ENCODE measurements at places on chromosomes 7 and 10.
A peak's percentile ranks its signal among the peaks of the same experiment; 100 is the strongest.

DNA sequence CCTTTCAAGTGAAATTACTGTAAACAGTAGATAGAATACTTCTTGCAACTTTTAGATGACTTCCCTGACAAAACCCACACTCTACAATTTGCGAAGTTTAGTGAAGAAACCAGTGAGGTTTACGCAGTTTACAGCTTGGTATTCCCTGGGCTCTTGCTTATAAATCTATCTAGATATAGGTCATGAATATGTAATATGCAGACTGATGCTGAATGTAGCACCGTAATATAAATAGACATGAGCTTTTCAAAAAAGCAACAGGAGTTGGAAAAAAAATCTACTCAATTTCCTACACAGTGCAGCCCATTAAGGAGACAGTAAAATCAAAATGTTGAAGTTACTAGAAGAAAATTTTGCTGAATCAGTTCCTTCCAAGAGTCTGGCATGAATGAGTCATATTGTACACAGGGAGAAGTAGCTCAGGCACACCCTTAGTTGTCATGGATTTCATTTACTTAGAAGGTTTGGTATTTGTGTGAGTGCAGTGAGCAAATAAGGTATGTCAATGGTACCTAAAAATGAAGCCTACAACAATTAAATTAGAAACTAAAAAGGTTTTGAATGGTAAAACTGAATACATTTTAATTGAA is 67.7 kb upstream of the NEUROD6 start:
- peak; percentile 38 for DNase-seq

DNA sequence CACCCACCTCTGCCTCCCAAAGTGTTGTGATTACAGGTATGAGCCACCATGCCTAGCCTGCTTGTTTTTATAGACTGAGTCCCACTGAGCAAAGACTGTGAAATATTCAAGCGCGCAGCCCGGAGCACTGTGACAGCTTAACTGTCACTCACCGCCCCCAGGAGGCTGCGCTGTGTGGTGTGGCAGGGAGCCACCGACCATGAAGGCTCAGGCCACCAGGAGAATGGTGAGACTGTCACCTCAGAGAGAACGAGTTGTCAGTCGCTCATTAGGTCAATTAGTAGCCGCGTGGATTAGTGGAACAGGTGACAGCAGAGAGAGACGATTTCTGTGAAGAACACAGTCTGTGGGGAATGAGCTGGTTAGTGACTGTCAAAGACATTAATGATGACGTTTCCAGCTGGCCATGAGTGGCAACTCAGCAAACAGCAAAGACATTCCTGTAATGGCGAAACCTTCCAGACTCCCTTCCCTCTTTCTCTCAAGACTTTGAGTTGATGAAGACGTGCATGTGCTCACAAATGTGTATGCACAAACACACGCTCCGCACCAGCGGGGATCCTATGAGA is 64.5 kb downstream of the CYCS start:
- no peak for DNase-seq

DNA sequence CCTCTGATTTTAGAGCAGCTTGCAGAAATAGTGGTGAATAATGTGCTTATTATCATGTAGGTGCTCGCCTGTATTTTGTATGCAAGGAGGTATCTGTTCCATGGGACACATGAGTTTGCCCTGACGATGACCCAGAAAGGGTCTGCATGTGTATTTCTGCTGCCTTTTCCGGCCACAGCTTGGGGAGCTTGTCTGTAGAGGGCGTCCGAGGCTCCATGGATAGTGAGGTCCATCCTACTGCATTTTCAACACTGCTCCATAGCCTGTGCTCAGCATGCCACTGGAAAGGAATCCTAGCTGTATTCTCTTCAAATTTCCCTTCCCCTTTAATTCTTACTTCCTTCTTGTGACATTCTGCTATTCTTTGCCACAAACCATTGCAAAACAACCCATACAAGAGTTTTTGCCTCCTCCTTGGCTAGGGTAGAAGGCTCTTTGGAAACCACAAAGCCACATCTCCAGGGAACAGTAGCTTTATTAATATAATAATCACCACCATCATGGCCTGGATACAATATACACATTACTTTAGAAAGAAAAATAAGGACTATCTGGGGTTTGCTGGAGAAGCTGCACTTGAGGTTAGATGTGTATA is 127.7 kb downstream of the DYNC1I1 start:
- DNase-seq: no peak

DNA sequence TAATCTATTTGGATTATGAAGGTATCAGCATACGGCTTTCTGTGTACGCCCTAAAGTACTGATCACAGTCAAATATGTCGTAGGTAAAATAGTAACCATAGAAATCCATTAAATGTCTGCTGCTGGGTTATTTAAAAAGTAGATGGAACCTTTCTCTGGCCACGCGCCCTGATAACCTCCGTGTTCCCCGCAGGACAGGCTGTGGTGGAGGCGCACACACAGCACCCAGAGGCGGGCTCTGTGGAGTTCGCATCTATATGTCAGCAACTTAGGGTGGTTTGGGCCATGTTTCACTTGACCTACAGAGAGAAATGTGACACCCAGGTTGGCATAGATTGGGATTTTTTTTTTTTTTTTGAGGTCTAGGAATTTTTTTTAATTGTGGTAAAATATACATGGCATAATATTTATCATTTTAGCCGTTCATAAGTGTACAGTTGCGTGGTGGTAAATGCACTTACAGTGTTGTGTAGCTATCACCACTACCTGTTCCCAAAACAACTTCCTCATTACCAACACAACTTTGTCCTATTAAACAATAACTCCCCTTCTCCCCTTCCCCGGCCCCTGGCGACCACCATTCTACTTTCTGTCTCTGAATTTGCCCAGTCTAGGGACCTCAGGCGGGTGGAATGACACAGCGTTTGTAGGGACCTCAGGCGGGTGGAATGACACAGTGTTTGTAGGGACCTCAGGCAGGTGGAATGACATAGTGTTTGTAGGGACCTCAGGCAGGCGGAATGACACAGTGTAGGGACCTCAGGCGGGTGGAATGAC is 15.4 kb downstream of the PPP2R2D start:
- DNase-seq: no peak

DNA sequence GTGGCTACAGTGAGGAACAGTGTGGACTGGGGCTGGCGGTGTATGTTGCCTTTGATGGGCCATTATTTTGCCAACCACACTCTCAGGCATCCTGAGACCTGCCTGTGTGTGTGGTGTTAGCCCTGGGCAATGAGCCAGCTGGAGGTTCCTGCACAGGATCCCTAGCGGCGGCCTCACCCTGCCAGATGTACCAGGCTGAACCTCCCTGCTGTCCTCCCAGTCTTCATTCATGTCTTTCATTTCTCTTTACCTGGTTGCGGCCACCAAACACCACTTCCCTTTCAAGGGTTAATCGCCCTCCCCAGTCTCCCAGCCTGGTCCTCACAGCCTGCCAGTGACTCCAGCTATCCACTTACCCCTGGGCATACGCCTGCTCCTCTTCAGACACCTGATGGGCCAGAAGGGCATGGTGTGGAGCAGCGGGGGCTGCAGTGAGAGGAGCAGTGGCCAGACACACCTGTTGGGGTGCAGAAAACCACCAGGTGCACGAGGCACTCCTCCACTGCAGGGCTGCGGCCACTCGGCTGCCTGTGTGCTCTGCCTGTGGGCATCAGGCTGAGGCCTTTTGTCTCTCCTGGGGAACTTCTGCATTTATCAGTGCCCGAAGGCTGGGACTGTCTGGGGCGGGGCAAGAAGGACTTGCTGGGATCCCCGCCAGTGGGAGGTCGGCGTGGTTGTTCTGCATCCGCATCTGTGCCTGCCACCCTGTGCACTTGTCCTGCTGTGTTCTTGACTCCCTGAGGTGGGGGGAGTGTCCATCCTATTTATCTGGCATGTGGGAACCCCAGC is 111.6 kb downstream of the ARHGAP22 start:
- DNase-seq: no peak

GRCh38 chr10:45180946-45181875 is 134.2 kb downstream of the OR13A1 start:
- DNase-seq: no peak

DNA sequence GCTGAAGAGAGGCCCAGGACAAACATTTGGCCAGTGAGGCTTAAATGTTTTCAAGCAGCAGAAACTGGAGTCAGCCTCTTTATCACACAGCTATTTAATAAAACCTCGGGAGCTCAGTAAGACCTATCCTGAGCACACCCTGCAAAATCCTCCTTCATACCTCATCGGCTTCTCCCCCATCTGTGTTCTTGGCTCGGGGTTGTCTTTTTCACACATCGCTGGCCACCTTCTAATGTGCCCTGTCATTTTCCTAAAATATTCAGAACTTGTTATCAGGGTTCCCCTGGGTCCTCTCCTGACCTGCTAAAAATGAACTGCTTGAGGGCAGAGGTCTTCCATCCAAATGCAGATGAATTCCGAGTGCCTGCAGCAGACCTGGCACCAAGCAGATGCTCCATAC is 310.3 kb upstream of the AKR1E2 start:
- DNase-seq: no peak

DNA sequence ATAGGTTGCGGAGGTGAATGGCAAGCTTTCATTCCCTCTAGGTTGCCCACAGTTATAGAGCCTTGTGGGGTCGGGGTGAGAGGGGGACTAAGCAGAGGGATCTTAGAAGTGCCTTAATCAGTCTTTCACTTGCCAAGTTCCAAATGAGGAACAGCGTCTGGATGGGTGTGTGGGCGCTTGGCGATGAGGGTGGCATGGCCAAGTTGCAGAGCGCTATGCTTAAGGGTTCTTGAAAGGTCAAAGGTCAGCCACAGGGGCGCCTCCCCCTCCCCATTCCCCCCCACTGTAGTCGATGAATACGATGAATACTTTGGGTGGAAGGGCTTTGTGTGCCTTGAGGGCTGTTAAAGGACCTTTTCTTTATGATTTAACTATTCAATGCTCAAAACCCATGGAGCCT is 185.0 kb downstream of the TCF7L2 start:
- DNase-seq: no peak

DNA sequence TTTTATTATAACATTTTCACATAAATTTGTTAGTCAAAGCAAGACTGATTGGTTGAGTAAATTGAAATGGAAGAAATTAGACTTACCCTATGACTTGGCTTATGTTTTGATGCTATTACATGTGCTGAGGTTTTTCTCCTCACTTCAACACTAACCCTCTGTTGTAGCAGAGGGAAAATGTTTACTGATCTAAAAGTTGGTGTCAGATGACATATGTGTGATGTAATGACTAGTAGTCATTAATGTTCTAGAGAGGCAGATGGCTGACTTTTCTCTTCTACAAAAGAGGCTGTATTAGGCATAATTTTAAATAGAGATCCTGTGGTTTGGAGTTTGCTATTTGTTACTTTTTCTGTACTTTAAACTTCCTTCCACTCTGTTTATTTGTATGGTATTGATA is 266.0 kb downstream of the BBS9 start:
- DNase-seq: no peak

DNA sequence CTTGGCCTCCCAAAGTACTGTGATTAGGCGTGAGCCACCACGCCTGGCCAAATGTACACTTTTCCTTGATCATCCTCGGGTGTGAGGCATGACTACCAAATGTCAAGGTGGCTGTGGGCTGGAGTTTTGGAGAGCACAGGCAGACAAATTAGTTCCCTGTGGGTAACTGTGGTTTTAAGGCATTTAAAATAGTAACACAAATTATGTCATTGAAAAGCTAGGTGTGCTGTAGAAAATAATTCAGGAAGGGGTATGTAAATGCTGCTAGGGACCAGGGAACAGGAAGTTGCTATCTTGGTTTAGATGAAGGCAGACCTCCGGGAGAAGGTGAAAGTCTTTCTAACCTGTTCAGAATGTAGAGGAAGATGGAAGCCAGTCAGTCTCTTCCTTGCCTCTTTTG is 9.9 kb downstream of the GLRX3 start:
- DNase-seq: no peak
